ENCODE measurements at places on chromosomes 7 and 10.

DNA sequence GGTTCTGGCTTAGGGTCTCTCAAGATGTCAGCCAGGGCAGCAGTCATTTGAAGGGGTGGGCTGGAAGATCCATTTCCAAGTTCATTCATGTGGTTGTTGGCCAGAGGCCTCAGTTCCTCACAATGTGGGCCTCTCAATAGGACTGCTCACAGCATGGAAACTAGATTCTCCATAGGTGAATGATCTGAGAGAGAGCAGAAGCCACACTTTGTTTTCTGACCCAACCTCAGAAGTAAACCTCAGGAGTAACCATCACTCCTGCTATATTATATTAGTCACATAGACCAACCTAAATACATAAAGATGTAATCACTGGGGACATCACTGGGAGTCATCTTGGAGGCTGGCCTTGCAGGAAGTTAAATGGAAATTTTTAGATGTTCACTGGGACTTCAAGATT is 42.2 kb downstream of the GBF1 start:
- no peak for DNase-seq

- DNase-seq = peak; percentile 51
Measured at GRCh38 chr7:152145853-152146466, 120.5 kb downstream of the GALNT11 start.

- DNase-seq = no peak
Measured at GRCh38 chr7:15175152-15175551, 272.6 kb upstream of the DGKB start.

DNA sequence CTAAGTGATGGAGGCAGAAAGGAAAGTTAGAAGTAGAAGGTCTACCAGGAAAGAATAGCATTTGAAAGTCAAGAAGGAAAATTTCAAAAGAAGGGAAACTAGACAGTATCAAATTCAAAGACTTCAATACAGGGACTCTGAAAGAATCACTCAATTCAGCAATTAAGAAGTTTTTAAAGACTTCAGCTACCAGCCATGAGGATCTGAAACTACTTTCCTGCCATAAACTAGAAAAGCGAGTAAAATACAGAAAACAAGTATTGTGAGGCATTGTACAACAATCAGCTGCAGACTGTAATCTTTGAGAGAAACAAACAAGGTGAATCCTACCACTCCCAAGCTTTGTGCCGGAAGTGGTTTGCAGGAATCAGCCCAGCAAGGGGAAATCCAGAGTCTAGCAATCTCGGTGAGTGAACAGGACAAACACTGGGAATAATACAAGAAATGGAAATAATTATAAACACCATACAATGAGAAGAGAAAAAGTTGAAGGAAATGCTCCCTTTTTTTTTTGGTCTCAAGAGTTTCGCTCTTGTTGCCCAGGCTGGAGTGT is 62.4 kb downstream of the ARHGAP12 start:
- DNase-seq = no peak

GRCh38 chr10:58651040-58651439 is 138.4 kb downstream of the BICC1 start:
- peak; percentile 81 for DNase-seq

DNA sequence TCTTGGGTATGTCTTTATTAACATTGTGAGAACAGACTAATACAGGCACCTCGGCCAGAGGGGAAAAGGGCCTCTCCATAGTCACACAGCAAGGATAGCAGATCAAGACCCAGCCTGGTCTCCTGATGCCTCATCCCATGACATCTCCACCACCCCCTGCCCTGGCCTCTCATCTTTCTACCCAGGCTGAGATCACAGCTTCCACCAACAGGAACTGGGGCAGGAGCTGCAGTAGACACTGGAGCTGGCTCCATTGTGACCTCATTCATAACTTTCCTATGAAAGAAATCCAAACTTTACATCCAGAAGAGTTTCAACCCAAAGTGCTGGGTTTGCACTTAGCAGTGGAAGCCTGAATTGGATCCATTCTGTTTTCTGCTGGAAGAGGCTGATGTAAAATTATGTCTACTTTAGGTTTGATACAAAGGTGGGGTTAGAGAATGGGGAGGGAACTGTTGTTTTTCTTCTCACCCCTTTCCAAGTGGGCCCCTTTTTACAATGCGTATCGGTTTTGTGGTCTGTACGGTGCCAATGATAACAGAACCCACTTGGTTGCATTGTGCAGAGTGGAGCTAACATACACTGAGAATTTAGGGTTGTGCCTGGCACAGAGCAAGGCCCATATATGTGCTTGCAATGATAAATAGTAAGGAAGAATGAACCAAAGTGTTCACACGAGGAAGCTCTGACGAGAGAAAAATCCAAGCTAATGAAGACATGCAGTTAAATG is 28.6 kb upstream of the INSIG1 start:
- no peak for DNase-seq

DNA sequence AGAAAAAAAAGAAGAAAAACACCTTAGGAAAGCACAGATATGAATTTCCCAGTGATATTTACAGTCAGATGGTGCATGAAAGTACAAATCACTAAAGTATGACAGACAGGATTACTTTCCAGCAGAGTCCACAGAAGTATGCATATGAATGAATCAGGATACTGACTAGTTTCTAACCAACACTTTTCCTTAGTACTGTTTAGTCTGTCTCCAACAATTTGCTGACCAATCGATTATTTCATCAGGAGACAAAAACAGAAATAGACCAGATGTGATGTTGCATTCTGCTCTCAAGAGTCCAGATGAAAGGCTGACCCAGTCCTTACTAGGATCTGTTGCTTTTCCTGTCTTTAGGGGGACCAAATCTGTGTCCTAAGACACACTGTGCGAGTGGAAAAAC is 14.6 kb downstream of the SLC35B4 start:
- DNase-seq = no peak

DNA sequence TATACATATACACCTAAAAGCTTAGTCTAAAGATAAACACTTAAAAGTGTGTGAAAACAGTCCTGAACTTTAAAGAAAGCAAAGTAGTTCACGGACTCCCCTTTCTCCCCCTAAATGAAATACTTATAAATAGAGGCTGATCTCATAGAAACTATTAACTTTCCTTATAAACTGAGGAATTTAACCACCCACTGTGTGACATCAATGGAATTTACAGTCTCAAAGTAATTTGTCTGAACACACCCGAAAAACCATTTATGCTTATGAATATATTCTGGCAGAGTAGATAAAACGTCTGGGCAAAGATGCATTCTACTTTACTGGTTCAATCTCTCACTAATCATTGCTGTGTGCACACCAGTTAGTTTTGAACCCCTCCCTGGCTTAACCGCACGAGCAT is 181.8 kb upstream of the DGKB start:
- no peak for DNase-seq

GRCh38 chr10:131975796-131976195 is 5.9 kb downstream of the BNIP3 start:
- no peak for DNase-seq

- DNase-seq = no peak
Measured at GRCh38 chr10:91597197-91597881, 35.5 kb downstream of the PPP1R3C start.

GRCh38 chr10:22420787-22421517 is 75.7 kb downstream of the SPAG6 start:
- DNase-seq = peak; percentile 79

DNA sequence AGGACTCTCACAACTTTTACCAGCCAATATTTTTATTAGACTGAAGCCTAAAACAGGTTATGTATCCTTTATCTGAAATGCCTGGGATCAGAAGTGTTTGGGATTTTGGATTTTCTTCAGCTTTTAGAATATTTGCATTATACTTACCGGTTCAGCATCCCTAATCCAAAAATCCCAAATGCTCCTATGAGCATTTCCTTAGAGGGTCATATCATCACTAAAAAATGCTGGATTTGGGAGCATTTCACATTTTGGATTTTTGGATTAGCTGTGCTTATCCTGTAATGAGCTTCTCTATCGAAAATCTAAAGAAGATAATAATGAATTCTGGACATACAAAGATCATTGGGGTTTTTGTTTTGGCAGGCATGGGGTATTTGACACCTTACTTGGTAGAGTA is 53.0 kb downstream of the RALA start:
- DNase-seq = no peak

DNA sequence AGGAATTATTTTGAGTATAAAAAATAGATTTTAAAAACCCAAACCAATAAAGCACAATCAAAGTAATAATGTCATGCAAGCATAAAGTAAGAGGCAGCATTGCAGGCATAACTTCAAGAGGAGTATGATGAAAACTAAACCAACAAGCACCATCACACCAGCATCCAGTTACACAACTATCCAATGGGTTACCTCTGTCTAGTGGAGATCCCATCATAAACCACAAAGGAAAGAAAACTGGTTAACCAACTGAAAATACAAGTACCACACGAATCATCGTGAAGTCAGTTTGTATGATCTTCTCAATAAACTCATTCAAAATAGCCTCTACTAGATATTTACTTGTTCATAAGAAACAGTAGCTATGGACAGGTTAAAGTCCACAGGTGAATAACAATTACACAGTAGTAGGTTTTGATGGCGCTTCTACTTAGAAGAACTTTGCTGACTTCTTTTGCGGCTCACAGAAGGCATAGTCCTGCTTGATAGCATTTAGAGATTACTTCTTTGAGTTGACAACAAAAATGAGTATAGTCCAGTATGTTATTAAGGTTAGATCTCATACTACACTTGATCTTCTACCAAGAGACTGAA is 116.6 kb downstream of the MICU1 start:
- DNase-seq = peak; percentile 34

GRCh38 chr7:84264396-84264795 is 69.8 kb upstream of the SEMA3A start:
- DNase-seq = no peak

DNA sequence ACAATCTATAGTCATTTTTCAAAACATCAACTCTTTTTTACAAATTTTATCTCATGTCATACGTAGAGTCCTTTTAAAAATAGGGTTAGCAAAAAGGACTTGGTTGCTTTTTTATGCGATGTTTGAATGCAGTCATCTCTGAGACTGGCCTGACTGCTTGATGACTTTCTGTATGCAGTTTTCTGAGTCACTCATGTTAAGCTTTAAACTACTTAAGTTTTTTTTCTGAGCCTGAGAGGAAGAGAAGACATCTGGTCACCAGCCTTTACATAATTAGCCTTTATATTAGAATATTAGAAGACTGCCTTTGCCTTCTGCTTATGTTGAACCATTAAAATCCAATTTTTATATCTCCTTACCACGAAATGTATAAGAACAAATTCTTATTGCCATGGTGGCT is 834.4 kb upstream of the MBL2 start:
- no peak for DNase-seq

DNA sequence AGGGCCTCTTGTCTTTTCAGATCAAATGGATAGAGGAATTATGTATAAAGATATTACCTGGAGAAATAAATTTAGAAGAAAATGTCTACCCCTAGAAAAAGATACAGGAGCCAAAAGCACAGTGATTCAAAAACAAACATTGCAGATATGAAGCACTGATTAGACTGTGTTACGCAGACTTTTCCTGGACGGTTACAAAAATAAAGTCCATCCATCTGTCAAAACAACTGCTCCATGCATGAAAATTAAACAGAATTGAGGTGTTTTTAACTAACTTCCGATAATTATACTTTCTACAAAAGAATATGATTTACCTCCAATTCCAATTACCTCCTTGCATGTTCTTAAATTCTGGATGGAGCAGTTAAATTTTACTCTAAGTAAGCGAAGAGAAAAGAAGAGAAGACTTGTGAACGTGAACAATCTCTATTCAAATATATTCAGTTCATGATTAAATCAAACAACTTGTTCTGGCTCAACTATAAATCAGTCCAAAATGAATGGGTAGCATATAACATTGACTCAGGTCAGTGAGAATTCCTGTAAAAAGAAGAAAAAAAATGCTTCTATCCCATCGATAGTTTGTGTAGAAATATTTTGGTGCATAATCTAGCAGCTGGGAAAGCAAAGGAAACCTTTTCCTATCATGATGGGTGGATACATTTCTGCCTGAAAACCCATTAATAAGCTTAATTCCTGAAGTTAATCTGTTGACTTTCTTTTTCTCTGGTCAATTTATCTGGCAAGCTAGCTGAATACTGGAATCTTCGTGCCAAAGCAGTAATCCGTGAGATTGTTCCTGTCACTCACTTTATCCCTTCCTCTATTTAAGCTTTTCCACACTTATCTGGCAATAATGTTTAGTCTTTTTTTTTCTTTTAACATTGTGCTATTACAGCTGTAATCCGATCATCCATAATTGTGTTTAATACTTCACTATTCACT is 80.4 kb downstream of the SEMA3A start:
- DNase-seq = no peak

DNA sequence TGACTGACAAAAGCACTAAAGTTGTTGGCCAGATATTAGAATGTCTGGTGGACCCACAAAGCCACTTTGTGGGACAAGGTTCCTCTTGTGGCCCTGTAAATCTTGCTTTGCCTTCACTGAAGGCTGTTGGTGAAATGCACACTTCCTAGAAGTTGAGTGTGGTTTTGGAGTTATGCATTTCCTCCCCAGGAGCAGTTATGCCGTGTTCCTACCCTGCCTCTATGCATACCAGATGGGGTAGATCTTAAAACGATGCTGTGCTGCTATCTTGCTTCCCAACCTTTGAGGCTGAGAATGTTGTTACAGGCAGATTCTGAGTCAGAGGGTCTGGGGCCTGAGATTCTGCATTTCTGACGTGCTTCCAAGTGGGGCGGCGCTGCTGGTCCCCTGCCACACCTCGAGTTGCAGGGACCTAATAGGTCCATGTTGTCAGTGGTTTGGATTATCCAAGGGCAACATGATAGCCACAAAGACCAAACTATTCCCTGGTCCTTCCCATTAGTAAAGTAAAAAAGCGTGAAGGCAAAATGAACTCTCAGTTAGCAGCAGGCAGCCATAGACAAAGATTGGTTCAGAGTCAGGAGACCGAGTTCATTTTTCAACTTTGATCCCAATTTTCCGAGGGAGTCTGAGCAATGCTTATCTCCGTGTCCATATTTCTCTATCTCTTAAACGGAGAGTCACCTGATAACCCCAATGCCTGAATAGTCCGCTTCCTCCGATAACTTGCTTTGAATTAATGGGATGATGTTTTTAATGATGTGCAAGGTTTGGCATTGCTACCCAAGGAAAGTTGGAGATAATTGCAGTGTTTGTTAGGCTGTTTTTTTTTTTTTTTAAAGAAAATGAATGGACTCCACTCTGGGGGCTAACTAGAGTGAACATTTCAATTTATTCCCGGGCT is 55.8 kb downstream of the CDHR3 start:
- peak; percentile 24 for DNase-seq

- DNase-seq = no peak
Measured at GRCh38 chr7:158732494-158733219, 28.1 kb upstream of the NCAPG2 start.

DNA sequence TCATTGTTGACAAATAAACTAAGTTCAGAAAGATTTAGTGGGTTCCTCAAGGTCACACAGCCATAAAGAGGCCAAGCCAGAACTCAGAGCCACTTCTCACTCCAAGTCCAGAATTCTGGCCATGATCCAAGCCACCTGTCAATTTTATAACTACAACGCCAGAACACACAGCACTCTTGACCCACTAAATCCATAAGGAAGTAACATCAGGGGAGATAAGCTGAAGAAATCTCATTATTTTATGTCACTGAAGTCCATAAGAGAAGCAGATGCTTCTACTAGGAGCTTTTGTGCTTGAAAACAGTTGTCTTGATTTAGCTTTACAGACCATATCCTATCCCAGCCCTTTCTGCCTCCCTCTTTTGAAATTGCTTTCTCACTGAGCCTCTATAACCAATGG is 15.9 kb downstream of the ADAM12 start:
- no peak for DNase-seq

All from Kasumi-1 (cell line).